ENCODE measurements at places on chromosomes 13 and 19. TPM values are rescaled to one million over a fixed set of nuclear protein-coding genes. Genes with fewer than 3 reads are reported as not detected.

TMEM145 gene
- total RNA-seq = not detected

- no peaks in the 10 kb centered on the region for H3K36me3 ChIP-seq
- no peaks in the 10 kb centered on the region for H3K27me3 ChIP-seq
- no peak for DNase-seq
- H3K4me1 ChIP-seq = no peaks in the 10 kb centered on the region
- peak overlapping the region; percentile 22 for H3K27ac ChIP-seq
- peak overlapping the region; percentile 50 for H3K4me3 ChIP-seq
Measured at GRCh38 chr19:35746087-35746462, 624 bp downstream of the PSENEN start.

- no peaks in the 10 kb centered on the region for H3K36me3 ChIP-seq
- no peak overlapping the region for H3K27ac ChIP-seq
- H3K4me3 ChIP-seq = no peak overlapping the region
- no peaks in the 10 kb centered on the region for H3K27me3 ChIP-seq
Measured at GRCh38 chr13:100673376-100673712, 1.3 kb downstream of the TMTC4 start.

DNA sequence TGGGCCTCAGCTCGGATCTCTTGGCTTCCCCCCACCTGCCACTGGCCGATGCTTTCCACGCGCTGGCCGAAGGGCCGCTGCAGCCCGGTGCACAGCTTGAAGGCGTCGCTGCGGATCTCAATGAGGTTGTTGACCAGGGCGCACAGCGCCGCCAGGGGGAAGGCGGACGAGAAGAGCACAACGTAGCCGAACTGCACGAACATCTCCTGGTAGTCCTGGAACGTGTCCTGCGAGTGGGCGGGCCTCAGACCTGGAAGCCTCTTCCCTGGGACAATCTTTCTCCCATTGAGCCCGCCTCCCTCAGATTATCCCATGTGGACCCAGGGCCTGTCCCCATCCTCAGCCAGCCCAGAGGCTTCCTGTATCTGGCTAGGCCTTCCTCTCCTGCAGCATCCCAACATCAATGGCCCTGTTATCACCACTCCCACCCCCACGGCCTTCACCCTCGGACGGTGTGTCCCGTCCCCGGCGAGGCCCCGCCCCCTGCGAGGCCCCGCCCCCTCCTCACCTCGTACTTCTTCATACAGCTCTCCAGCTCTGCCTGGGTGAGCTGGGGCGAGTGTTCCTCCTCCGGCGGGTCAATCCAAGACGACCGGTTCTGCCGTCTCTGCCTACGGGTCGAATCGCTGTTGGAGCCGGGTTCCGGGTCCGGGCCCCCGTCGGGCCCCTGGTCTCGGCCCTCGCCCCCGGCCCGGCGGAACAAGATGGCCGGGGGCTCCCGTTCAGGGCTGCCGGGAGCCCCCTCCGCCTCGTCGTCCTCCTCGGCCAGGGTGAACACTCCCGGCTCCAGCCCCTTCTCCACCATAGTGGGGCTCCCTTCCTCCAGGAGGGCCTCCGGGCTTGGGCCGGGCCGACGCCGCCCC lies 6.8 kb downstream of the ANO8 start:
- H3K4me3 ChIP-seq = no peak overlapping the region
- no peak for DNase-seq
- no peaks in the 10 kb centered on the region for H3K27me3 ChIP-seq

- H3K27me3 ChIP-seq = no peaks in the 10 kb centered on the region
- H3K27ac ChIP-seq = no peak overlapping the region
- no peak for DNase-seq
- H3K4me1 ChIP-seq = no peaks in the 10 kb centered on the region
- no peaks in the 10 kb centered on the region for H3K36me3 ChIP-seq
Measured at GRCh38 chr19:1956122-1956494, 15.1 kb downstream of the CSNK1G2 start.
